AG08396 (cell line): ENCODE measurements at places on chromosomes 3 and 15.

DNA sequence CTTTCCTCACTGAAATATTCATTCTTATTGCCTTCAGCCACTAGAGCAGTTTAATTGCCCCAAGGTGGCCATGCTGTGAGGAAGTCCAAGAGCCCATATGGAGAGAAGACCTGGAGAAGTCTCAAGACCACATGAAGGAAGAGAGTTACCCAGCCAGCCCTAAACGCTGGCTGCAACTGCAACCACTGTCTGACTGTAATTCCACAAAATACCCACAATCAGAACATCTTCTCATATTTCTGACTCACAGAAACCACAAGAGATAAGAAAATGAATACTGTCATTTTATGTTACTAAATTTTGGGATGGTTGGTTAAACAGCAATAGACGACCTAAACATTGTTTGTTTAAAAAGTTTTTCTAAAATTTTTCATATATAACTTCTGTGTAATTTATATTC is 14.7 kb upstream of the SST start:
- no peak for DNase-seq

DNA sequence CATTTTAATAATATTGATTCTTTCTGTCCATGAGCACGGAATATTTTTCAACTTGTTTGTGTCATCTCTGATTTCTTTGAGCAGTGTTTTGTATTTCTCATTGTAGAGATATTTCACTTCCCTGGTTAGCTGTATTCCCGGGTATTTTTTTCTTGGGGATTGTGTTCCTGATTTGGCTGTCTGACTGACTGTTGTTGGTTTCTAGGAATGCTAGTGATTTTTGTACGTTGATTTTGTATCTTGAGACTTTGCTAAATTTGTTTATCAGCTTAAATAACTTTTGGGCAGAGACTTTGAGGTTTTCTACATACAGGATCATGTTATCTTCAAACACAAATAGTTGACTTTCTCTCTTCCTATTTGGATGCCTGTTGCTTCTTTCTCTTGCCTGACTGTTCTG is 418.8 kb upstream of the ALCAM start:
- no peak for DNase-seq

- no peak for DNase-seq
These were observed 58.0 kb downstream of the FRMD5 start for GRCh38 chr15:44136991-44137477.

DNA sequence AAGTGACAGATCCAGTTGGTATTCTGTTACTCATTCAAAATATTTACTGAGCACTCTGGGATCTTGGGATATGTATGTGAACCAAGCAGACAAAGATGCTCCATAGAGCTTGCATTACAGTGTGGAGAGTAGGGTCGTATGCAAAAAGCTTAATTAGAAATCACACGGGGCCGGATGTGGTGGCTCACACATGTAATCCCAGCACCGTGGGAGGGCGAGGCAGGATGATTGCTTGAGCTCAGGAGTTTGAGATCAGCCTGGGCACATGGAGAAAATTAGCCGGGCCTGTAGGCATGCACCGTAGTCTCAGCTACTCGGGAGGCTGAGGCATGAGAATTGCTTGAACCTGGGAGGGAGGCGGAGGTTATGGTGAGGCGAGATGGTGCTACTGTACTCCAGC is 68.7 kb upstream of the MB21D2 start:
- DNase-seq = no peak

GRCh38 chr3:194787072-194787471 is 101.4 kb downstream of the FAM43A start:
- no peak for DNase-seq

GRCh38 chr3:117356091-117356705 is 646.6 kb downstream of the TUSC7 start:
- DNase-seq = no peak

- no peak for DNase-seq
These were observed 29.3 kb downstream of the CTSH start for GRCh38 chr15:78915341-78916087.
